ENCODE measurements at places on chromosomes 7 and 10.

DNA sequence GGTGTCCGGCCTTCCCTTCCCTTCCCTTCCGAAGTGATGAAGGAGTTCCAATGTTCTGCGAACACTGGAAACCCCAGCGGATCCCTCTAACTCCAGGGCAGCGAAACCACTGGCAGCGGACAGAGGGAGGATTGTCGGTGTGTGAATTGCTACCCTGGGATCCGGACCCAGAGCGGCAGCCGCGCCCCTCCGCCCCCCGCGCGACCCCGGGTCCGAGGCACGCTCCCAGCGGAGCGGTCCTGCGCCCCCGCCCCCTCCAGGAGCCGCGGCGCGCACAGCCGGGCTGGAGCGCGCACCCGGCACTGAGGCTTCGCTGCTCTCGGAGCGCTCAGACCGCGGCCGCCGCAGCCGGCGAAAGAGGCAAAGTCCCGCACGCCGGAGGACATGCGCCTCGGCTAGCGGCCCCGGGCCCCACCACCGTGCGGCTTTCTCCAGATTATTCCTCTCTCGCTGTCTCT is at the start of gene PTPRZ1:
TSS of gene PTPRZ1 (plus strand) at position 331 of the 458 bp plus-strand sequence. CDS start 339 bp downstream, outside the sequence.
- DNase-seq, result no peak

- no peak for DNase-seq
Observed at GRCh38 chr10:52313256-52313932, 687 bp upstream of the DKK1 start.

DNA sequence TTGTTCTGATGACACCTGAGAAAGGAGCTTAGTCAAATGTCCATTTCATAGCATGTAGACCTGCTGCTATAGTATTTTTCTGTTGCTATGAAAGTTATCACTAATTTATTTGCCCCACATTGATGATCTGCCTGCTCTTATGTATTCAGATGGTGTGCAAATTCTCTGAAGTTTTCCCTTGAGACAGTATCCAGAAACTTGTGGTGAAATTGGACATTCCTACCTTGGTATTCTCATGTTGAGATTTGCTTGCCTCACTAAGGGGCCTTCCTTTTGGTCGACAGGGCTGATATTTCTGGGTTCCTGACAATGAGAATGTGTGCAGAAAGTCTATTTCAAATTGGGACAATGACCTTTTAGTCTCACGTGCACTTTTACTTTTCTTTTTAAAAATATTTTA is 253.2 kb upstream of the FZD8 start:
- no peak for DNase-seq

DNA sequence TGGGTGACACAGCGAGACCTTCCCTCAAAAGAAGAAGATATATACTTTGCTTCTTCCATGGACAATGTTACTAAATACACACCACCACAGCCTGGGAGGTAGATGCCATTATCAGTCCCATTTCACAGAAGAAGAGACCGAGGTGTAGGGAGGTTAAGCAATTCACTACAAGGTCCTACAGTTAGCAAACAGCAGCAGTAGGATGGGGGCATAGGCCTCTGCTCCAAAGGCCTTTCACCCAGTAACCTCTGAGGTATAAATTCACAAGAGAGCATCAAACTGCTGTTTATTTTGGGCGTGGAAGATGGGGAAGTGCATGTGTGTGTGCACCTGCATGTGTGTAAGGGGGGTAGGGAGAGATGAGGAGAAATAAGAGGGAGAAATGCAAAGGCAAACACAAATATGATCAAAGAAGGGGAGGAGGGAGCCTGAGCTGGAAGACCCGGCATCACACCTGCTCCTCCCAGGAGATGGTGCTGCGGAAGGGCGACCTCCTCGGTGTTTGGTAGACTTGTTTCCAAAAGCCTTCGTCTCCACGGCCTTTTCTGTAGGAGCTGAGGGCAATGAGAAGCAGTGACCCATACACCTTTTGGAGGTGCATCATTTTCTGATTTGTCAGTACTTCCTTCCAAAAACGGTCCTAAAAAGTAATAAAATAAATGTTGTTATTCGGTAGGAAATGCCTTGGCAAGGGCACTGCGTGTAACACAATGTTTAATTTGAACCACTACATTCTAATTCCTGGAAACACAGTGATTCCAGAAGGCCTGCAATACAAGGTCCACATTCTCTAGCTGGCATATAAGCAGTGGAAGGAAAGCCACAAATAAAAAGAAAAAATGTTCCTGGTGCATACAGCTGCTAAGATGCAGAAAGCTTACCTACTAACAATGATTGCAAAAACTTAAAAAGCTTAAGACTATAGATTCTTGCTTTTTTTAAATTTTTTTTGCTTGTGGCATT is 25.9 kb upstream of the ACSL5 start:
- DNase-seq, result no peak

DNA sequence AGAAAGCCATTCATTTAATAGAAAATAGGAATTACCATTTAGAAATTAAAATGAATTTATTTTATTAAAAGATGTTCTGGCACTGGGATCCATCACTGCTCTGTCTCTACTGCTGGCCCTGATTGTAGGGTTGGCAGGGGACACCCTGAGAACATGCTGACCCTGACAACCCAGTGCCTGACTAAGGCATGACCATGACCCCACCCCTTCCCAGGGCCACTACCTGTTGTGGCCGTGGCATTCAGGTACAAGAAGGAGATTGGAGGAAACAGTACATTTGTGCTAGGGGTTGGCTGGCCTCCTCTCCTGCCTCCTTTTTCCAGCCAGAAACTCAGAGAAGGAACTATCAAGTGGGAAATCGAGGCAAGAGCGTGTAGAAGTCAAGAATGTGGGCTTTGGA is 197.0 kb upstream of the ZMIZ1 start:
- no peak for DNase-seq

- no peak for DNase-seq
Observed at GRCh38 chr7:156236936-156237599, 403.5 kb upstream of the RNF32 start.

DNA sequence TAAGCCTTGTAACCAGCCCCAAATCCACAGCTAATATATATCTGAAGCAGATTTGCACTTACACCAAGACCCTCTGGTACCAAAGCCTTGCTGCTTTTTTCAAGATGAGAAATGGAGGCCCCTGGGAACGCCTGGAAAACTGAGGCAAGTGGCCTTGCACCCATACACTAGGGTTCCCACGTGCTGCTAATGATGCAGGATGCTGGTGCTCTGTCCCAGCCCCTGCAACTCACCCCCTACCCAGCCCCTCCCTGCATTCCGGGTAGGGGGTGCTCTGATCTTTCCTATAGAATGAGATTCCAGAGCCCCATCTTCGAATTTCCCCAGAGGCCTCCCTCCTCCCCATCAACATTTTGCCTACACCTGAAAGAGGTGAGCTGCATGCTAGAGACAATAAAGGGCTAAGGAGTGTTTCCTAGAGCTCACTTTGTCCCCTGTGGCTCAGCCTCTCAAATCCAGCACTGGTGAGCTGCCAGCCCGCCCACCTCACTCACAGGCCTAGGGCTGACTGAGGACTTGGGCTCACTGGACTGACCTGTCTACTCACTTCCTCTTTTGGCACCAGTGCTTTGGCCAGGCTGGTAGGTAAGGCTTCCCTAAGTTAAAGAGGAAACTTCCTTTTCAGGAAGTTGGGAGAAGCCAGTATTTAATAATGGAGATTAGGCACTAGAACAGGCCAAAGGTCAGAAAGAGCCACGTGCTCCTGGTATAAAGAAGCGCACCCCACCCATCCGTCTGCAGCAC is 9.8 kb downstream of the RBP4 start:
- no peak for DNase-seq

DNA sequence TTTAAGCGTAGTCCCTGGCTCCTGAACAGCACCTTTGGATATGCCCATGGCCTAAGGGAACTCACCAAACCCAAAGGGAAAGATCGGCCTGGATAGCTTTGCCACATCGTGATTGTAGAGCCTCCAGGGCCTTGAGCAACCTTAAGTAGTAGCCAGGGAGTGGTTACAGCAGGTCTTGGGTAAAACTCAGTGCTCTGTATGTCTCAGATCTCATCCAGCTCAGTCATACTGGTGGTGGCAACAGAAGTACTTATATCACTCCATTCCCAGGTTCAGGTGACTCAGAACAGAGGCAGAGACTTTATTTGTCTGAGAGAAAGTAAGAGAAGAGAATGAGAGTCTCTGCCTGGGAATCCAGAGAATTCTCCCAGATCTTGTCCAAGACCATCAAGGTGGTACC is 39.1 kb upstream of the AASS start:
- DNase-seq, result no peak

GRCh38 chr7:1575809-1576208 is 6.0 kb upstream of the PSMG3 start:
- no peak for DNase-seq

- DNase-seq, result no peak
Observed at GRCh38 chr7:144821067-144821466, 14.8 kb downstream of the TPK1 start.

GRCh38 chr10:108184114-108184513 is 1019.6 kb upstream of the SORCS1 start:
- no peak for DNase-seq

DNA sequence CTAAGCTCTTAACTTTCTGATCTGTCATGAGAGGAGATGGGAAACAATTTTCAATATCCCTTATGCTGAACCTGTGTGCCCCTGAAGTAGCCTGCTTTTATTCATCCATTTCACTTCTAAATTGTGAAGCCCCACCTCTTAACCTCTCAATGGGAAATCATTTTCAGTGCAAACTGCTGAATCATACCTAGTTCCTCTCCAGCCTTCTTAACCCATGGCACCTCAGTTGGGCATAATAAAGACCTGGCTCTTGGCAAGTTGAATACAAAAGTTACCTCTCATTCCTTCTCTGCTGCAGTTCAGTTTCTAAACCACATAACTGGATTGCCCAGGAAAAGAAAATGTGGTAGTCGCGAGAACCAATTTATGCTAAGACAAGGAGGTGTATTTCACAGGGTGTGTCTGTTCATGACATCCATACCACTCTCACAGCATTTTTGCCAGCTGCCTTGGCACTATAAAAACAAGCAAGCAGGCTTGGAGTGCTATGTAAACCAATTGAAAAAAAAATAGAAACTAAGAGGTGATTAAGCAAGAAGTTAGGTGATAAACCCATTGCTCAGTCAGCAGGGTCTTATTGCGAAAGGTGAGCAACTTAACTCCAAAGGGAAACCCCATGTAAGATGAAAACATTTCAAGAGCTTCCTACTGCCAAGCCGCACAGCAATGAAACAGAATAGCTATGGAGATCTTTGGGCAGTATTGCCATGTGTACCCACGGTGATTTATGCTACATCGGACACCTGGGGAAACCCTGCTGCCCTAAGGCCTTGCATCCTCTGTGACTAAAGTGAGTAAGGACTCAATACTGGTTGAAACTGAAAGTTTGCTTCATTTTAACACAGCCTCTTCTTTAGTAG is 57.0 kb upstream of the DKK1 start:
- DNase-seq, result no peak

DNA sequence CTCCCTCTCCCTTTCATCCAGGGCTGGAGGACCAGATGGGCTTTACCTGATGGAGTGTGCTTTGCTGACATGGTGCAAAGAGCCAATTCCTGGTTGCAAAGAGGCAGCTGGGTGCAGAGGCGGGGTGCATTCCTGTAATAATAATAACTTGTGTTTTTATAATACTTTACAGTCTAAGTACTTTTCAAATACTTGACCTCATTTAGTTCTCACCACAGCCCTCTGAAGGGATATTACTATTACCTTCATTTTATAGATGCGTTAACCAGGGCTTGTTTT is 70.4 kb downstream of the TCF7L2 start:
- no peak for DNase-seq

GRCh38 chr7:132023466-132023865 is 467.0 kb upstream of the PODXL start:
- DNase-seq, result no peak

DNA sequence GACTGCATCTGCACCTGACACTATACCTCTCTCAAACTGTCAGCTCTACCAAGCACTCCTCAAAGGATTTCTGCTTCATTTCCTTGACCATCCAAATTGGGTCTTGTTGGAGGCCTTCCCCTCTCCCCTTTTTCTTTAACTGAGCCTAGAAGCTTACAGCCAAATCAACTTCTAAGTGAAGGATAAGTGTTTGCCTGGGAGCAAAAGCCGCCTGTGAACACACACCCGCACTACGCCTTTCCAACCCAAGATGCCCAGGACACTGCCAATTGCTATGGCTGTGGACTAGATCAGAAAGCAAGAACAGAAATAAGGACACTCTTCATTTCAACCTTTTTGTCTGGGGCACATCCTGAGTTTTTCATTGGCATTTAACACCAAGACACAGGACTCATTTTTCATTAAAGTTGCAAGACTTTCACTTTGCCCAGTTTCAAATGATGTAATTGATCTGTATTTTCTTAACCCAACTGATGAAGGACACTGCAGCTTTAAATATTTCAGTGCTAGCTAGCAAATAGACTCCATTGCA is 52.8 kb downstream of the CPEB3 start:
- no peak for DNase-seq

DNA sequence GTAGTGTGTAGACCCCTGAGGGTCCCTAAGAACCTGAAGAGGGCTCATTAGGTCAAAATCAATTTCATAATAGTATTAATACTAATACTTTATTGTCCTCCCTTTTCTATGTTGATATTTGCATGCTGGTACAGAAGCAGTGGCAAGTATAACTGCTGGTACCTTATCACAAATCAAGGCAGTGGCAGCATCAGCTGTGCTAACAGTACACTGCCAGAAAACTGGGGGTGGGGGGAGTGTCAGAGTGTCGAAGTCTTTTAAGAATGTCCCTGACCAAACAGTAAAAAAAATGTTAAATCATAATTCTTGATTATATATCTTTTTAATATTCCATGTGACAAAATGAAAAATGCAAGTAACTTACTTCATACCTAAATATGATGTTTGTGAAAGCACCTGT is 716.9 kb downstream of the MAGI2 start:
- DNase-seq, result no peak

GRCh38 chr10:86106616-86107015 is 260.0 kb downstream of the GRID1 start:
- no peak for DNase-seq

GRCh38 chr10:33133557-33133956 is 175.5 kb upstream of the ITGB1 start:
- no peak for DNase-seq

GRCh38 chr7:55026086-55026790 is 7.4 kb downstream of the EGFR start:
- no peak for DNase-seq

GRCh38 chr10:11429439-11430052 is 181.9 kb downstream of the USP6NL start:
- DNase-seq, result no peak

- no peak for DNase-seq
Observed at GRCh38 chr7:132053871-132054270, 497.4 kb upstream of the PODXL start.
